ENCODE measurements at places on chromosomes 5 and 9.

- no peak for DNase-seq
Observed at GRCh38 chr5:121744577-121744976, 107.1 kb upstream of the FTMT start.

DNA sequence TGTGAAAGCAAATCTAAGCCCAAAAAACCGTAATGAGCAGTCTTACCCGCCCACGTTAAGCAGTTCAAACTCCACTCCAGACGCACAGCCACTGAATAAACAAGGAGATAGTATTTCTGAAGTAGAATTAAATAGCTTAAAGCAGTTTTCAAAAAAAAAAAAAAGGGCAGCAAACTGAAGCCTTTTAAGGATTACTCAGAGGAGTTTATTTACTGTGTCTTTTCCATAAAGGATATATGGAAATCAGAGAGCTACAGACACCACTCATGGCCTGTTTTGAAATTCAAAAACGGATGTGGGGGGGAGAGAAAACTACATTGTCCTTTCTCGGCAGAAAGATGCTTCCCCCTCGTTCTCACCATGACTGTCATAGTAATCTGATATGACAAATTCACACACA lies 83.7 kb upstream of the IRX1 start:
- no peak for DNase-seq

DNA sequence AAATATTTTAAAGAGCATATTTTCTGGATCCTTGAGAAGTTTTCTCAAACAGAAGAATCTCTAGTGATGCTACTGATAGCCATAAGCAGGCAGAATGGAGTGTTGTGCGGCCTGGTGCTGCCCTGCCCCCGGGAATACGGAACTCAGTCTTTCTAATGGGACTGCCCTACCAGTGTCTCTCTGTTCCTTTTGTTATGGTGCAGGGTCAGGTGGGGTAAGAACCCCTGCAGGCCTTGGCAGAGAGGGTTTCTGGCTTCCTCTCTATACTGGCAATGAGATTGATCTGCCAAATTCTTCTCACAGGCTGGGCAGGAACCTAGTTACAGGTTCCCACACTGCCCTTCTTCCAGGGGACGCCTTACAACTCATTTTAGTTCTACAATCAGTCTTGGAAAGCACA lies 2.6 kb downstream of the IL5 start:
- no peak for DNase-seq

- no peak for DNase-seq
Observed at GRCh38 chr5:39619168-39619818, 194.5 kb upstream of the DAB2 start.

DNA sequence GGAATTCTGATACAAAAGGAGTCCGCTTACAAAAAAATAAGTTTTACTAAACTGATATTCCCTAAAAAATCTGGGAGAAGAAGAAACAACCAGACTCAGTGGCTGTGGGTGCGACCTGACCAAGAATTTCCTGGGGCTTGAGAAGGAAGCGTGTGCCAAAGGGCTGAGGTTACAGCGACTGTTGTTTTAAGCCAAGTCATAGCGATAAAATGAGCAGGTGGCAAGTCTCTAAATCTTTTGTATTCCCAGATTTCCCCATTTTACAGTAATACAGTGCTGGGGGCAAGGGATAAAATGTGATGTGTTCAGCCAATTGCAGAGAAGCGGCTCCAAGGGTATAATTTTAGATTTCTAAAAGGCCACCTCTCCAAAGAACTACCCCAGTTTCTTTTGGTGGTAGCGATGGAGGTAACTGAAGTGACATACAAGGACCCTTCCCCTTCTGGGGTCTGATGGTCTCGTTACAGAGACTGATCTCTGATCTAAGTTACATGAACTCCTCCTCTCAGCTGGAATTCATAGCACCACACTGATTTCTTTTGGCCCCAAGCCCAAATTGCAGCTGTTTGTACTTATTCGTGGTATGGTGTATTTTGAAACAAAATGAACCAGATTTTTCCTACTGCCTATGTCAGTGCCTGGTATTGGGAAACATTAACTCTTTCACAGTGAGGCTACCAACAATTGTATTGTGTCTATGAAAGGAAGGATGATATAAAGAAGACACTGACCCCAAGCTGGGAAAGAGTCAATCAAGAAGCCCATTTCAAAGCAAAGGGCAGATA lies 41.6 kb downstream of the LPAR1 start:
- DNase-seq, result no peak

GRCh38 chr5:135157421-135158313 lies 123.6 kb upstream of the PITX1 start:
- no peak for DNase-seq

DNA sequence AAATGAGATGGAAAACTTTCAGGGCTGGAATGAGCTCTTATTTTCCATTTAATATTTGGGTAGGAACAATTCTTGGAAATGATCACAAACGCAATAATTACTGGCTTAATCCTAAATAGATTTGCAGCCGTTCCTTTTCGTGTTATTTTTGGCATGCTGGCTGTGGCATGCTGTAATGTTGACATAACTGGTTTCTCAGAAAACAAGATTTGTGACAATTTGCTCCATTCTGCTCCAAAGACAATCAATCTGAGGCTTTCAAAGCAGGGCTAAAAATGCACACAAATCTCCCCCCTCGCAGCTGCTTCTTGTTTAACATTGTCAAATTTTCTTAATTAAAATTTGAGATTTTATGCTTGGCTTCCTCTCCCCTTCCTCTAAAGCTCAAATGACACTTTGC lies 151.2 kb downstream of the TTC39B start:
- DNase-seq, result no peak
